ENCODE measurements at places on chromosomes 2 and 18. TPM values are rescaled to one million over a fixed set of nuclear protein-coding genes. Genes with fewer than 3 reads are reported as not detected.

Gene TUBA4B
- not detected for total RNA-seq

Gene LIPG
- total RNA-seq = 14.4 TPM

Gene SLC38A11
- 1.3 TPM for total RNA-seq

Gene GREB1
- total RNA-seq = 32.5 TPM

Gene CTAGE1
- not detected for total RNA-seq

Gene ABCB11
- 0.58 TPM for total RNA-seq

Gene DCDC2C
- total RNA-seq = not detected

Gene ANO7
- 2.1 TPM for total RNA-seq

Gene FNDC4
- total RNA-seq = 5.3 TPM

DNA sequence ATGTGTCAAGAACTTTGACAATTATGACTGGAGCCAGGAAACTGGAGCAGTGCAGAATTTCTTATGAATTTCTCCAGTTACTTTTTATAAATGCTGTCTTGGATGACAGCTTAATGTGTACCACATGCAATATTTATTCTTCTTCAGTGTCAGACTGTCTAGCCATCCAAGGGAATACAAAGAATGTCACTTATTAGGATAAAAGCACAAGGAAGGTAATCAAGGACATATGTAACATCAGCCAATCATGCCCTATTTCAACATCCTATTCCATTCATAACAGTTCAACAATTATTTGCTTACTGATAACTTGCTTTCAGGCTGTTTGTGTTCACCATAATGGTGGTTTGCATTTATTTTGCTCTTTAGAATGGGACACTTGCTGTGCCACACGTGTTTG is 139.8 kb downstream of the OLA1 start:
- ATAC-seq = no peak

GRCh38 chr2:173957517-173957916 is 7.7 kb downstream of the SP3 start:
- no peak for ATAC-seq

DNA sequence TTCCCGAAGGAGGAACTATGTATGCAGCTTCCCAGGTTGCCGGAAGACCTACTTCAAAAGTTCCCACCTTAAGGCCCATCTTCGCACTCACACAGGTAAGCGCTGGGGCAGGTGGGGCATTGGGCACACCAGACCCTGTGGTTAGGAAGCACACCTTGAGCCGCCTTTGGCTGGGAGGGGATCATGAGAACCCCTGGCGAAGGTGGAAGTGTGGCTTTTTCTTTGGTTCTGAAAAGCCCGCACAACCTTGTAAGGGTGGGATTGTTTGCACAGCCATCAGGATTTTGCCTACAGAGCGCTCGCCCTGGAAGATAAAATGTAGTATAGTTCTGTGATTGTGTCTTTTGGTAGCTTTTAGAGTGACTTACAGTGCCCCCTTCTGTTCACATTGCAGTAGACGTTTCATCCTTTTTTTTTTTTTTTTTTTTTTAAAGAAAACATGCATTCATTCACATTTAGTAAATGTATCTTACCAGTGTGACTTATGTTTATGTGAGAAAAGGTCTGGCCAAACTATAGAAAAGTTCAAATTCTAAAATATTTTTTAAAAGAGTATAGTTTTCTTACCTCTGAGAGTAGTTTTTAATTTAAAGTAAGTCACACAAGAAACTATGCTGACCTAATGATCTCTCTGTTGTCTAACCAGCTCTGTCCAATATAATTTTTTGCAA is 5.3 kb downstream of the KLF11 start:
- ATAC-seq = no peak

DNA sequence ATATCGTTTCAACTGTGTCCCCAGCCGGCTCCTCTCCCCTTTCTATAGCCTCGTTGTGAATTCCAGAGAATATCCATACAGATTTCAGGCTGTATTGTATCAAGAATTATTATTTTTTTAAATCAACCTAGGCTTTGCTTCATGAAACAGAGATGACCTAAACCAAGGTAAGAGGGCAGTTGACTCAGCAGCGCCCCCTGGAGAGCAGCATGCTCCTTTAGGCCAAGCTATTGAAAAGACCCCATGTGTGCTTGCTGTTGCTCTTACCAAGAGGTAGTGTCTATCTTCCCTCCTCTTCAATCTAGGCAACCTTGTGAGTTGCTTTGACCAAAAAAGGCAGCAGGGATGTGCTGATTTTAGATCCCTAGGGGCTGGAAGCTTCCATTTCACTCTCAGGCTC is 426.7 kb upstream of the SMIM21 start:
- no peak for ATAC-seq

- no peak for ATAC-seq
Measured at GRCh38 chr2:38728694-38729093, 22.5 kb downstream of the SRSF7 start.

DNA sequence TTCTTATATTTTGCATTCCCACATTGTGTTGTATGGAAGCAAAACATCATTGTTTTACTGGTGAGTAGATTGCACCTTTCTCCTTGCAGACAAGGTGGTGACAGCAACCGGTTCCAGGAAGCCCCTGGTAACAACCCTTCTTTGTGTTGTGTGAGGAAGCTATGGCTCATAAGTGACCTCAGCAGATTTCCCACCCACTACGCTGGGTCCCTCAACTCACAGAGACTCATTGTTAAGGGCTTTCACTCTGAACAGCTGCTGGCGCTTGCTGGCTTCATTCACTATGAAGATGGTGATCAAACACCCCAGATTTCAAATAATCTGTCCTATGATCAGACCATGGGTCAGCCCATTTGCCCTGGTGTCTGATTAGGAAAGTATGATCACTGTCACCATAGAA is 53.4 kb downstream of the WIPF1 start:
- ATAC-seq = no peak

DNA sequence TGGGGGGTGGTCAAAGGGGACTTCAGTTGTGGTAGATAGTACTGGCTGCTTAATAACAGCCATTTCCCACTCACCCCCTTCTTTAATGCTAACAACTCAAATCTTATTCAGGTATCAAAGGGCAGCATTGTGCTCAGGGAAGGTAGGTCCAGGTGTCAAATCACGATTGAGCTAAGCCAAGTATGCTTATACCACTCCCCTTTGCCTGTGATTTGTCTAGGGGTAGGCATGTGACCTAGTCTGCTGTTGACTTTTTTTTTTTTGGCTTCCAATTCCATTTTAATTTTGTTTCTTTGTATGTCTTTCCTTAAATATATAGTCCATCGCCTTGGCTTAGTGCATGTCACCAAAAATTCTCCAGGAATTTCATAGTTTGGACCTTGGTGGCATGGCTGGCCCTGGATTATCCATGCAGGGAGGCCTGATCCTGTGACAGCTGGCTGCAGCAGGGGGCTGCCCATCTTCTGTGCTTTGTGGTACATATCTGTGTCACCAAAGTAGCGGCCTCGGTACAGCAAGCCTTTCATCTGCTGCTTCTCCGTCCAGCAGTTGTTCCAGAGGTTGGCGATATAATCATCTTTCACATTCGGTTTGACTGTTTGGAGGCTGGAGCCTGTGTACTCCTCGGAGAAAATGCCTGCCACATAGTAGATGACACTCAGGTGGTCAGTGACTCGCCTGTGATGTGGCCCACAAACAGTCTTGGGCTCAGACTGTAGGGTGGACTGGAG is 68.1 kb upstream of the SPRED2 start:
- ATAC-seq = no peak

GRCh38 chr2:20165677-20166509 is 59.0 kb downstream of the SDC1 start:
- ATAC-seq = no peak

GRCh38 chr2:203105996-203106395 is 91.3 kb downstream of the NBEAL1 start:
- ATAC-seq = no peak

GRCh38 chr2:53467467-53468180 is 300.0 kb upstream of the CHAC2 start:
- ATAC-seq = no peak

DNA sequence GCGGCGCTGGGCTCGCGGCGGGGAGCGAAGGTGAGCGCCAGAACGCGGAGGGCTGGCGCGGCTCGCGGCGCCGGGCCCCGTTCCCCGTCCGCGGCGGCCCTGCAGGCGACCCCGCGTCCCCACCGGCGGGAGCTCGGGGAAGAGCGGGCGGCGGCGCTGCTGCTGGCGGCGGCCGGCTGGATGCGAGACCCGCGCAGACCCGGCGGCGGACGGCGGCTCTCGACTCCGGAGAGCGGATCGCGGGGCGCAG is 213 bp downstream of the DOK6 start:
- no peak for ATAC-seq

DNA sequence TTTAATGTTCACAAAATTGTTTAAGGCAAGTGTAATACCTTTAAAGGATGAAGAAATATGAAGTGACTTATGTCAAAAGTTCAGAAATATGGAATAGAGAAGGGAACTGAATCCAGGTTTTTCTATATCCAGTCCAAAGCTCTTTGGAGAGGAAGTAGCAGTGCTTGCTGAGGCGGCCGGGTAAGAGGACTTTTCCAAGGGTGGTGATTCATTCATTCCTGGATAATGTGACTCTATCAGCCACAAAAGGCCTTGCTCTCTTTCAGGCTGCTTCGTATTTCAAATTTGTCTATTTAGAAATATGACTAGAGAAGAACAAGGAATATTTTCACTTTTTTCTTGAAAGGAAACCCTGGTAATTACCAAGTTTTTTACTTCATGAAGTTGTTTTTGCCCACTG is 830.1 kb upstream of the ZEB2 start:
- no peak for ATAC-seq

DNA sequence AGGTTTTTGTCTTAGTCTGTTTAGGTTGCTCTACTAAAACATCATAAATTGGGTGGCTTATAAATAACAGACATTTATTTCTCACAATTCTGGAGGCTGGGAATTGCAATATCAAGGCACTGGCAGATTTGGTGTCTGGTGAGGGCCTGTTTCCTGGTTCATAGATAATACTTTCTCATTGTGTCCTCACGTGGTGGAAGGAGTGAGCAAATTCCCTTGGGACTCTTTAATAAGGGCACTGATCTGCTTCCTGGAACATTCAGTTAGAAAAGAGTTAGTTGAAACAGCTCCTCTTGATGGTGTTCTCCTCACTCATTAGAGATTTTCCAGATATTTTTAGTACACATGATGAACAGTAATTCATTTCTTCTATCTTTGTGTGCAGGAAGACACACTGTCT is 22.3 kb downstream of the COL4A3 start:
- ATAC-seq = no peak

DNA sequence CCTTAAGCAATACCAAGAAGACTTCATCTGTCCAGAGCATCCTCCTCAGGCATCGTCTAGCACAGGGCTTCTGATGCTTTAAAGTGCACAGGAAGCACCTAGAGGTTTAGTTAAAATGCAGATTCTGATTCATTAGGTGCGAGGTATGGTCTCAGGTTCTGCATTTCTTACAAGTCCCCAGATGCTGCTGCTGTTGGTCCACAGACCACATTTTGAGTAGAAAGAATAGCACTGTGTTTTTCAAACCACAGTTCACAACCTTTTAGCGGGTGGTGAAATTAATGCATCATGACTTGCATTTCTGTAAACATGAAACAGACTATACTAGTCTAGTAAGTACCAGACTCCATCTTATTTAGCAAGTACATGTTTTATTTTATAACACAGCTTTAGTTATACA is 134.6 kb downstream of the TMEFF2 start:
- ATAC-seq = no peak

DNA sequence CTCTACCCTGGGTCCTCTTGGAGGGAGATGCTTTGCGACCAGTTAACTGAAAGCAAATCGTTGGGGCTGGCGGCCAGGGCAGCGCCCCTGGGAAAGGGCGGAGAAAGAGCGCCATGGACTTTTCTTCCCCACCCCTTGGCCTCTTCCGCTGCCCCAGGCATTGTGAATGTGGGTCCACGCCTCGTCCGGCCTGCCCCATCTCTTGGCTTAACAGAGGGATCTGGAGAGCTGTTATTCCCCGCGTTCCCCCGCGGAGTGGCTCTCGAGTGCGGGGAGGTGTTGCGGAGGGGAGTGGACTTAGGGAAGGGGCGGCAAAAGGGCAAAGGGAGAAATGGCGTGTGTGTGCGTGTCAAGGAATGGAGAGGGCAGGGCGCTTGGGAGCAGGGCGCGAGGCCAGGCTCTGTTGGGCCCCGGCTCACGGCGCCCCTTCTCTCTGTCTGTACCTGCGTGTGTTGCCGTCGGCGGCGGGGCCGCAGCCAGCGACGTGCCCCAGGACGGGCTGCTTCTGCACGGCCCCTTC is 6.6 kb downstream of the EMX1 start:
- ATAC-seq = peak; percentile 56

DNA sequence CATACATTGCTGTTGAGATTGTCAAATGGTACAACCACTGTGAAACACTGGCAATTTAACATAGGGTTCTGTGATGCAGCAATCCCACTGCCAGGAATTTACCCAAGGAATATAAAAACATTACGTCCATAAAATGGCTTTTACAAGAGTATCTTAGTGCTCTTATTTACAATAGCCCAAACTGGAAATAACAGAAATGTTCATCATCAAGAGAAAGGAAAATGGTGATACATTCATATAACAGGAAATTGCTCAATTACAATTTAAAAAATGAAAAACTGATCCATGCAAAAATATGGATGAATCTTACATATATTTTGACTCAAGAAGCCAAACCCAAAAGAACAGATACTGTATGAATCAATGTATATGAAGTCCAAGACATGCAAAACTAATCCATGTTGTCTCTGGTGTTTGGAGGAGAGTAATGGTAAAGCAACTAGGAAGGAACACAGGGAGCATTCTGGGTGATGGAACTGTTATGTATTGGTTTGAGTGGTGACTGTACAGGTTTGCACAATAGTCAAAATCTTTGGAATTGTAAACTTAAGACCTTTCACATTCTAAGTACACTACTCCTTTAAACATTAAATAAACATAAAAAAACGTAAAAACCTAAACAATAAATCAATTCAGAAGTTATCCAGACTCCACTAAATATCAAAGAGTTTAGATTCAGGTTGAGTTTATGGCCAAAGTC is 104.8 kb upstream of the WDR75 start:
- ATAC-seq = no peak

- ATAC-seq = no peak
Measured at GRCh38 chr2:229174794-229175496, 96.1 kb downstream of the PID1 start.

GRCh38 chr2:2663401-2664036 is 332.4 kb upstream of the MYT1L start:
- no peak for ATAC-seq

GRCh38 chr18:45664824-45665763 is 49.8 kb downstream of the SLC14A2 start:
- peak; percentile 52 for ATAC-seq

DNA sequence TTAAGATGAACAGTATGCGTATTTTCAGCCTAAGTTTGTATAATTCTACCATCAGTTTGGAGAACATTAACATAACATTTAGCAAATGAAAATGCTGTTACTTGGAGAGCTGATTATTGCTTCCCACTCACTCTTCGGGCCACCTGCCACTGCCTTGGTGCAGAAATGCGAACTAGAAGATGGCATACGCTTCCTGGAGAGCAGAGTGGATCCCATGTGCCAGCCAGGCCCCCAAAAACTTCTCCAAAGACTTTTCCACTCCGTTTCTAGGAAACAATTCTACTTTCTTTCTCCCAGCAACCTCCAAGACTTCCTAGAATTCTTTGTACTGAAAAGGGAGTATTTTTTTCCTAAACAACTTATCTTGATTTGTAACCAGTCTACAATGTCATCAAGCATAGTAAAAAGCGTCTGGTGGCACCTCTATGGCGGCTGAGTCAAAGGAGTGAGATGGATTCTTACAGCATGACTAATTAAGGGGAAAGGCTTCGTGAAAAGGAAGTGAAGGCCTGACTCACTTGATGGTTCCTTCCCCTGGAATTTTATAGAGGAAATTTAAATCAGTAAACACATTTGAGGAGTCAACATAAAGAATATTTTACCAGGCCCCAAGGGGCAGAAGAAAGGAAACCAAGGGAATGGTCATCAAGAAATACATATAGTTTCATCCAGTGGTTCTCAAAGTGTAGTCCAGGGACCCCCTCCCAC is 36.6 kb downstream of the FEZ2 start:
- ATAC-seq = peak; percentile 95

All from motor neuron (in vitro differentiated cells).